ENCODE measurements at places on chromosomes 6 and 20.

- no peak for DNase-seq
These were observed 250.8 kb downstream of the LAMA2 start for GRCh38 chr6:129133770-129134192.

- DNase-seq: no peak
These were observed 4.0 kb upstream of the ADGRF5 start for GRCh38 chr6:46925563-46926253.

DNA sequence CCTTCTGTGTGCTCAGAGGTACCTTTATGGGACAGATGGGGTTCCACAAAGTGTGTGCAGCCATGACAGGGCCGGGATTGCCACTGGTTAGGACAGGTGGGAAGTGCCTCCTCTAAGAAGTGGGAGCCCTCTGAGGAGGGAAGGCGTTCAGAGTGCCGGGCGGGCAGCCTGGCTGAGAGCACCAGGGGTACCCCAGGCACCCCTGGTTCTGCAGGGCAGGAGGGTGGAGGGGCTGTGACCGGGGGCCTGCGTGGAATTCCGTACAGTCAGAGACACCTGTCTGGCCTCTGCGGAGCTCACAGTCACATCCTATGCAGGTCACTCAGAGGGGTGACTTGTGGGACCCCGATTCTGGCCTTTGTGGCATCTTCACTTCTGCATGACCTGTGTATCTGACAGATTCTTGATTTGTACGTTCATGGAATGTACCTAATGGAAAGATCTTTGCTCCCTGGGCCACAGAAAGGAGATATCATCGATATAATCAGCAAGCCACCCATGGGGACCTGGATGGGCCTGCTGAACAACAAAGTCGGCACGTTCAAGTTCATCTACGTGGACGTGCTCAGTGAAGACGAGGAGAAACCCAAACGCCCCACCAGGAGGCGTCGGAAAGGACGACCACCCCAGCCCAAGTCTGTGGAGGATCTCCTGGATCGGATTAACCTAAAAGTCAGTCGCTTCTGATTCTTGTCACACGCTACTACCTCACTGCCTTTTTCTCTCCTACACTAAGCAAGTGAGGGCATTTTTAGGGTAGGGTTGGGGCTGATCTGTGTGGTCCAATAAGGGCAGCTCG lies 190.9 kb downstream of the SASH1 start:
- peak; percentile 54 for DNase-seq

DNA sequence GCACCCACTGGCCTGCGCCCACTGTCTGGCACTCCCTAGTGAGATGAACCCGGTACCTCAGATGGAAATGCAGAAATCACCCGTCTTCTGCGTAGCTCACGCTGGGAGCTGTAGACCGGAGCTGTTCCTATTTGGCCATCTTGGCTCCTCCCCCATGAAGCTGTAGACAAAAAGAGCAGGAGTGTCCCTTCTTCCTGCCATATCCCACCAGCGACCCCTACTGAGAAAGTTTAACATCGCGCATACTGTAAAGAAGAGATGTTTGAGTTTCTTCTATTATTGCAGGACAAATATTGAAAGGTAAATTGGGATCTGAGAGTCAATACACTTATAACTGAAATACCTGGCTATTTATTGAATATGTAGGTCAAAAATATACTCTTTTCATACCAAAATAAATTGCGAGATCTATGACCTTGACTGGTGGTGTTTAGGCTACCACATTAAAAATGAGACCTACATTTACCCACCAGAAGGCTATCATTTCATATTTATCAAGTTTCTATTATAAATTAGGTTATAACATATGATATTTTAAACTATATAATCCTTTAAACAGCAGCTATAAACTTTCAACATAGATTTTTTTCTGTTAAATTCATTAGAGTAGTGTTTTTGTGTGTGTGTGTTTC lies 586.3 kb downstream of the HTR1B start:
- DNase-seq: peak; percentile 47

GRCh38 chr6:132020138-132020581 lies 69.0 kb upstream of the CCN2 start:
- no peak for DNase-seq

- DNase-seq: no peak
These were observed 268.9 kb upstream of the HS3ST5 start for GRCh38 chr6:114611696-114612095.

- peak; percentile 66 for DNase-seq
These were observed 20.6 kb downstream of the PPP1R16B start for GRCh38 chr20:38825901-38826625.

DNA sequence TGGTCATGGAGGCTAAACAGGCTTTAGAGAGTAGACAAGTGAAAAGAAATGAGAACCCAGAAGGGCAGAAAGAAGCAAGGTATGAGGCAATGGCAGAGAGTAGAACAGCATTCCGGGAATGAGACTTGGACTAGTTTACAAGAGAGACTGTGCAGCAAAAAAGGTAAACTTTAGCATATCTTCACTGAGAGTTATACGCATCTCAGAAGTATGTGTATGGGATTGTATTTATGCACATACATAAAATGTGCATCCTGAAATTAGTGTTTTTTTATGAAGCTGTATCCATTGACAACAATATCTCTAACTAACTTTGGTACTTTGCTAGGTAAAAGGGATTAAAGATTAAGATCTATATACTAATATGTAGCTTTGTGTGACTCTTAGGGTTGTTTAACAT lies 753.6 kb downstream of the BCKDHB start:
- no peak for DNase-seq

DNA sequence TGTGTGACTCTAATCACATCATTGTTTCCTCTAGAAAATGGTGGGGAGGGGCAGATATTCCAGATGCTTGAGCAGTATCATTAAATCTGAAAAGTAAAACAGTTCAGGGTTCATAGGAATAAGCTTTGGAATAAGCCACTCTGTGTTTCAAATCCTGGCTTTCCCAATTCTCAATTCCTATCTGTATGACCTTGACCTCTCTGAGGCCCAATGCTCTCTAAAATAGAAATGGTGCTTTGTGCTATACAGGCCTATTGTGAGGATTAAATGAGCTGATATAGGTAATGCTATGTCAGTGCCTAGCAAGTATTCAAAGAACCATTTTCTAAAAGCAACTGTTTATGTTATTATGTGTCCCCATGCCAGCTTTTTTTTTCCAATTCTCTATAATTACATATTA lies 209.0 kb upstream of the PRSS16 start:
- no peak for DNase-seq

- no peak for DNase-seq
These were observed 49.7 kb upstream of the NOP56 start for GRCh38 chr20:2602746-2603145.

GRCh38 chr6:73519926-73520687 lies 725 bp downstream of the EEF1A1 start:
- peak; percentile 58 for DNase-seq

GRCh38 chr6:18359237-18359885 lies 27.8 kb upstream of the RNF144B start:
- DNase-seq: no peak

DNA sequence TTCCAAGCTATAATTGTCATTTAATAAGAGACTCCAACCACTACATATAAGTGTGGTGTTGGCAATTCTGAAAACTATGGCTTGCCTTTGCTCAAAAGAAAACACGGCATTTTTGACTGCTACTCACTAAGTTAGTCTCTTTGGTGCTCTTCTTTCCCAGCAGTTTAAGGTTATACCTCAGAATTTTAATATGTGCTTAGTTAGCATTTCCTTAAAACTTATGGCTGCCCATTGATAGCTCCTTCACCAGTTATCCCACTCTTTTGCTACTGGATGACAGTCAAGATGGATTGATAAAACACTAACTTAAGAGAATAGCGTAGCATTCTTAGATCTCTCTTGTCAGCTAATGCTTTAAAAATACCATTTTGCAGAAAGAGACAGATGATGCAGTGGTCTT lies 34.1 kb downstream of the GOPC start:
- DNase-seq: no peak

GRCh38 chr6:13336553-13336952 lies 8.2 kb upstream of the TBC1D7 start:
- peak; percentile 79 for DNase-seq

GRCh38 chr20:47211036-47211435 lies 145.5 kb downstream of the ZMYND8 start:
- DNase-seq: no peak

DNA sequence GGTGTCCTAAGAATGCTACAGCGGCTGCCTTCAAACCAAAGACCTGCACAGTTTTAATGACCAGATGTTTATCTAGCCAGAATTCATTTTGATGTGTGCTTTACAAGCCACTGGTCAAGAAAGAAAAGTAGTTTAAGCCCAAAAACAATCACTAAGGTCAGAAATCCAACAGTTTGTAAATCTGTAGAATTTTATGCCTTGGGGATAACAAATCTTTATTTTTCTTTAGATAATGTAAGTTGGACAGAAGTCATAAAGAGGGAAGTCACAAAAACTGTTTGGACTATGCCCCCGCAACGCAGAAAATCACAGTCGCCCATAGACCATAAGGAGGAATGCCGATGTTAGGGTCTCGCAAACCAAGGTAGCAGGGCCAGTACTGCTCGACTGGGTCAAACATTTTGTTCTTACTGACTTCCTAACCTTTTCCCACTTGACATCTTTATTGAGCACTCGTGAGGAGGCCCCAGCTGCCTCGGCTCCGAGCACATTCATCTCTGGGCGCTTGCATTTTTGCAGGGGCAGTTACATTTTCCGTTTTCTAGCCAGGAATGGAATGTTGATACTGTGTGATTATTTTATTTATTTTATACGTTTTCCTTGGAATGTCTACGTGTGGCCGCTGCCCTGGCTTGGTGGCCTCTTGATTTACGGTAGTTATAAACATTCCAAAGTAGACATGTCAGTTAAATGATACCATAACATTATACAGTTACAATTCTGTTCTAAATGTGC lies 56.7 kb upstream of the APCDD1L start:
- DNase-seq: no peak

DNA sequence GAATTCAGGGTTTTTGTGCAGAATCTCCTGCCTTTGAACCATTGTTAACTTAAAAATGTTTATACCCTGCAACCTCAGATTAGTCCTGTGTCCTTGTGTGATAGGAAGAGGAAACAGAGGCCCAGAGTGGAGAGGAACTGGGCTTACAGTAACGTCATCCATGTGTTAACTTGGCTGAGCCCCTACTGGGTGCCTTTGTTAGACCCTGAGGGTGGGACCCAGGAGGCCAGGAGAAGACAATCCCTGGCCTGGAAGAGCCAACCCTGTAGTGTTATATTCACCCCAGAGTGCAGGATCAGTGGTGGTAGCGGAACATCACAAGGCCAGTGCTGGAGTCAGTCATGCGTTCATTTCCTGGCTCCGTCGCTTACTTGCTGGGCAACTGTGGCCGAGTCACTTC lies 10.6 kb downstream of the MYLK2 start:
- DNase-seq: peak; percentile 43

DNA sequence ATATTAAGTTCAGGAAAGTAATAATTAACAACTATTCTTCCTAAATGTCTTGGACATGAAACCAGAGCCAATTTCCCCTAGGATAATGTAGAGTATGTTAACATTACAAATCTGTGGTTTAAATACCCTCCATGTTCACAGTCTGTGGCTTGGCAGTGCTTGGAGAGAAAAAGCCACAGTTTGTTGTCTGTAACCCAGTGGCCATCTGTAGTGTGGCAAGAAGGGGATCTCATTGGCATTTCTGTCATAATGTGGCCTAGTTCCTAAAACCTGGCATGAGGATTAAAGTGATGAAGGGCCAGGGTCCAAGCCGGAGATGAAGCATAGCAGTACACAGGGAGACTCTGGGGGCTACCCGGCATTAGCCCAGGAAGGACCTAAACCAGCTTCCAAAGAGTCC lies 31.2 kb downstream of the SYNE1 start:
- DNase-seq: no peak

GRCh38 chr6:50025258-50025657 lies 3.5 kb upstream of the DEFB110 start:
- DNase-seq: no peak

Measured in H7 (cell line).